ENCODE measurements at places on chromosomes 16 and 17.

DNA sequence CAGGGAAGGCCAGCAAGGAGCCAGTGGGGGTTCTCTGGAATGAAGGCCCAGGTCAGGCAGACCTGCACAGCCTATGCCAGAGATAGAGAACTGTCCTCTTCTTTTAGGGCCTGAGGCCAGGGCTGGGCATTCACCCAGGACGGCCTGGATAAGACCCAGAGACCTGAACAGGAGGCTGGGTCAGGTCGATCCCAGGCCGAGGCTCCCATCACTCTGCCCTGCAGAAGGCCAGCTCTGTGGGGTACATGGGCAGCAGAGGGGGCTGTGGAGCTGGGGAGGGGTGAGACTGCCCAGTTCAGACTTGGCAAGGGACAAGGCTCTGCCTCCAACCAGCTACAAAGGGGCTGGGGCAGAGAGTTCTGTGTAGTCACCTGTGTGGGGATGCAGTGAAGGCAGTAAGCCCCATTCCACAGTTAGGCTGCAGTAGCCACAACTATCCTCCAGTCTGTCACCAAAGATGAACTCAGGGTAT lies 14.6 kb downstream of the HSD11B2 start:
- DNase-seq, result no peak

GRCh38 chr16:11310997-11311561 lies 29.9 kb upstream of the PRM1 start:
- no peak for DNase-seq

- no peak for DNase-seq
Observed at GRCh38 chr16:11164482-11165270, 91.3 kb downstream of the SOCS1 start.

DNA sequence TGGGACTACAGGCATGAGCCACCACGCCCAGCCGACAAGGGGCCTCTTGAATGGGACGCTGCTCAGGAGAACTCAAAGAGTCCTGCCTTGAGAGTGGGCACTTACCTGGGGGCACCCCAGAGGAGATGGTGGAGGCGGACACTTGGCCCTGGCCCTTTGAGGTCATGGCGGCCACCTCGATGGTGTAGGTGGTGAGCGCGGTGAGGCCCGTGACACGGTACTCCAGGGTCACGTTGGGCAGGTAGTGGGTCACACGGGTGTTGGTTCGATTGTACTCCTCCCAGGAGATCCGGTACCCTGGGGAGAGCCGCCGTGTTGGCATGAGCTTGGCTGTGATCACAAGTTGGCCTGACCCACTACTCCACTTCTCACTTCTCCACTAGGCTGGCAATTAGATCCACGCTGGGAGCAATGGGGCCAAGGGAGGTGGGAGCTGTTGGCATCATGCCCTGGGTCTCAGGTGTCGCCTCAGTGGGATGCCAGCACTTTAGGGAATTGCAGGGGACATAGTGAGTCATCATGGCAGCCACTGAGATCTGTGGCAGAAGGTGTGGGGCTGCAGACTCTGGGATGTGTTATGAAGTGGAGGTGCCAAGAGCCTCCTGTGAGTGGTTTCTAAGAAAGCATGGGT lies 89.2 kb upstream of the CDC42EP4 start:
- no peak for DNase-seq

GRCh38 chr16:70529051-70529777 lies 5.6 kb downstream of the SF3B3 start:
- DNase-seq, result peak; percentile 66
